Activated CD8-positive, alpha-beta memory T cell treated with anti-CD3 and anti-CD28 coated beads, Interleukin-2, amount 10 ng/mL, durations not matched to agents 7 days and 5 days (primary cell): ENCODE measurements at places on chromosomes 2 and 18. TPM values are rescaled to one million over a fixed set of nuclear protein-coding genes. Genes with fewer than 3 reads are reported as not detected.

- H3K4me1 ChIP-seq: no peaks in the 10 kb centered on the region
- H3K36me3 ChIP-seq: no peaks in the 10 kb centered on the region
- H3K27me3 ChIP-seq: no peaks in the 10 kb centered on the region
- no peak overlapping the region for H3K4me3 ChIP-seq
- DNase-seq: no peak
These were observed 86.8 kb upstream of the ST6GAL2 start for GRCh38 chr2:106972782-106973181.

GRCh38 chr2:224271617-224272236 lies 130.2 kb downstream of the FAM124B start:
- H3K27me3 ChIP-seq: peaks cover 13% of the 10 kb centered on the region
- no peak overlapping the region for H3K27ac ChIP-seq
- no peaks in the 10 kb centered on the region for H3K4me1 ChIP-seq
- H3K36me3 ChIP-seq: no peaks in the 10 kb centered on the region
- DNase-seq: no peak

GRCh38 chr2:100011272-100011731 lies 131.1 kb downstream of the AFF3 start:
- DNase-seq: no peak
- no peaks in the 10 kb centered on the region for H3K36me3 ChIP-seq
- H3K27me3 ChIP-seq: peaks cover 2% of the 10 kb centered on the region
- no peaks in the 10 kb centered on the region for H3K4me1 ChIP-seq

- H3K27me3 ChIP-seq: peaks cover 24% of the 10 kb centered on the region
- no peak for DNase-seq
- no peak overlapping the region for H3K4me3 ChIP-seq
These were observed 186.3 kb downstream of the GPD2 start for GRCh38 chr2:156622491-156622890.

RAMP1 gene
- total RNA-seq: 0.64 TPM

LONRF2 gene
- 0.15 TPM for total RNA-seq
